Lung microvascular endothelial cell (primary cell): ENCODE measurements at places on chromosomes 13 and 19.

- no peak for DNase-seq
Observed at GRCh38 chr13:83810136-83810535, 72.1 kb downstream of the SLITRK1 start.

GRCh38 chr19:32289566-32290210 lies 55.7 kb upstream of the ZNF507 start:
- DNase-seq: no peak

- DNase-seq: no peak
Observed at GRCh38 chr19:30744741-30745475, 372.7 kb downstream of the ZNF536 start.

DNA sequence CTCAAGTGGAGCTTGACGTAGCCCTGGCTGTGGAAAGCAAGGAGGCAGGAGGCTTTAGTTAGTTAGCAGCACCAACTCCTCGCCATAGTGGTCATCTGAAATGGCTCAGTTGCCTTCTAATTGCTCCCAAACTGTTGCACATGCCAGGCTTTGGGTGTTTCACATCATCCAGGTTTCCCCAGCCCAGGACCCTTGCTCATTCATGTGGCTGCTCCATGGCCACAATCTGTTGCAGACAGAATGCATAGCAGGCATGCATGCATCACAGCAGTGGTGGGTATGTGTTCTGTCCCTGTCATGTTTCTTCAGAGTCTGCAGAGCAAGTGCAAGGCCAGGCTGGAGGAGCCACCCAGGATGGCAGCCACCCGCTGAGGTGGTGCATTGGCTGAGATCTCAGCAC lies 407.6 kb downstream of the TSHZ3 start:
- no peak for DNase-seq

DNA sequence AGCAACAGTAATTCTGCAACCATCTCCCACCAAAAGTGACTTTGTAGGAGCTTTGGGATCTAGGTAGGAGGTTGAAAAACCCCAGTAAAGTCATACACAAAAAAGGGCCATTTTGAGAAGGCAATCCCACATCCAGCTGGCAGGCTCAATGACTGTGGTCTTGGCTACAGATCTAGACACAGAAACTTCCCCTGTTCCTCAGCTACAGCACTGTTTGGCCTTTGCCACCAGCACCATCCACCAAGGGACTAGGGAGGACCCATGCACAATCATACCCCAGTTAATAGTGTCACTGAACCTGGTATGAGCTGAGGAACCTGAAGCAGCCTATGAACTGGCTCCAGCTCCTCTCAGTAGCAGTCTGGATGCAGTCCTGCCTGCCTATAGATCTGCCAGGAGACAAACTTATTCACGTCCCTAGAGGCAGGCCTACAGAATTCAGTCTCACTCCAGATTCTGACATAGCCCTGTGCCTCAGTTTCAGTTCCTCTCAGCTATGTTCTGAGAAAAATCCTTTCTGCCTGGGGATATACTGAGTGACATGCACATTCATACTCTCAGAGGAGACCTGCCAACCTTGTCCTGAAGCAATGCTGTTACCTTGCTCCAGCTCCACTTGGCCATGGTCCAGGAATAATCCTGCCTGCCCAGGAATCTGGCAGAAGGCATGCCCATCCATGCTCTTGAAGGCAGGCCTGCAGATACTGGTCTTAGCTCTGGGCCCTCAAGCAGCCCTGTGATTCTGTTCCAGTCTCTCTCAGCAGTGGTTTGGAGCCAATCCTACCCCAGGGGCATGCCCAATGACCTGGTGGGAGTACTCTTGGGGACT lies 2048.3 kb upstream of the PCDH20 start:
- no peak for DNase-seq
